GM12864 (cell line): ENCODE measurements at places on chromosomes 4 and X.

DNA sequence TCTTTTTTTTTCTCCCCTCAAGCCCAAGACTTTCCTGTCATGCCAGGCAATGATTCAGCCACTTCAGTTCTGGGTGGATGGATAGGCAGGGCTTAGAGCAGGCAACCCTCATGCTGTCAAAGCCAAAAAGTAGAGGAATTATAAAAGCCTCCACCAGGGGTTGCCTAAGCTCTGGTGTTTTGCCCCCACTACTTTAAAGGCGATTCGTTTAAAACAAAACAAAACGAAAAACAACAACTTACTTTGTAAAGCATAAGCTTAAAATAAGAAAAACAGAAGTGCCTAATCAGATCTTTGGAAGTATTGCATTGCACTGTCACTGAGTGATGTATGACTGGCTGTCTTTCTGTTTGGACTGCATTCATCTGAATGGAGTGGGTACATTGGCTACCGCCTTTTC, 5.3 kb upstream of the IDS start:
- DNase-seq: no peak

DNA sequence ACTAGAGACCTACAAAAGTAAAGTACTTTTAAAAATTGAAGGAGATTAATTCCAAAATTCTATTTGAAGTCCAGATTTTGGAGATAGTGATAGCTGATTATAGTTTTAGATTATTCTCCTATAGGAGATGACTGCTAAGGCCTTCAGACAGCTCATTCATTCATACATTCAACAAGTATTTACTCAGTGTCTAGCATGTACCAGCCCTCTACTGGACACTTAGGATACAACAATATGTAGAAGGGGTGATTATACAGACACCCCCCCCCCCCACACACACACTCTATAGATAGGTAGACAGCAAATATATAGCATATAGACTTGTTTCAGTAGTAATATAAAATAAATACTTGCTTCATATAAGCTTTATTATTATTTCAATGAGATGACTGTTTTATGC, 60.4 kb upstream of the TAF9B start:
- peak; percentile 0 for DNase-seq

- no peak for DNase-seq
These were observed 131.4 kb downstream of the PTTG2 start for GRCh38 chr4:38091636-38092035.

DNA sequence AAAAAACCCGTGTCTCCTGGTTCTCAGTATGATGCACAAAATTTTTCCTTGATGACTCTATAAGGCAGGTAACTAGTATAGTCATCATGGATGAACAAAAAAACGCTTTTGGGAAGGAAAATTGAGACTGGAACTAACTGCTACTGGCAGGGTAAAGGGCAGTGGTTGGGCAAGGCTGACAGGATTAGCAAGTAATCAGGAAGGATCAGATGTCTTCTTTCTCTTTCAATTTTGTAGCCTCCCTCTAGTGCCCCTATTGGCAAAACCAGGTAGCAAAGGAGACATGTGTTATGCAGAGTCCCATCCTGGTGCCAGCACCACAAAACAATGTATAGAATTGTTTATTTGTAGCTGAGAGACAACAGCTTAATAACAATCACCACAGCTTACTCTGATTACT, 12.8 kb upstream of the SLITRK4 start:
- DNase-seq: no peak

GRCh38 chr4:155430895-155431795, 54.4 kb upstream of the MAP9 start:
- DNase-seq: no peak

DNA sequence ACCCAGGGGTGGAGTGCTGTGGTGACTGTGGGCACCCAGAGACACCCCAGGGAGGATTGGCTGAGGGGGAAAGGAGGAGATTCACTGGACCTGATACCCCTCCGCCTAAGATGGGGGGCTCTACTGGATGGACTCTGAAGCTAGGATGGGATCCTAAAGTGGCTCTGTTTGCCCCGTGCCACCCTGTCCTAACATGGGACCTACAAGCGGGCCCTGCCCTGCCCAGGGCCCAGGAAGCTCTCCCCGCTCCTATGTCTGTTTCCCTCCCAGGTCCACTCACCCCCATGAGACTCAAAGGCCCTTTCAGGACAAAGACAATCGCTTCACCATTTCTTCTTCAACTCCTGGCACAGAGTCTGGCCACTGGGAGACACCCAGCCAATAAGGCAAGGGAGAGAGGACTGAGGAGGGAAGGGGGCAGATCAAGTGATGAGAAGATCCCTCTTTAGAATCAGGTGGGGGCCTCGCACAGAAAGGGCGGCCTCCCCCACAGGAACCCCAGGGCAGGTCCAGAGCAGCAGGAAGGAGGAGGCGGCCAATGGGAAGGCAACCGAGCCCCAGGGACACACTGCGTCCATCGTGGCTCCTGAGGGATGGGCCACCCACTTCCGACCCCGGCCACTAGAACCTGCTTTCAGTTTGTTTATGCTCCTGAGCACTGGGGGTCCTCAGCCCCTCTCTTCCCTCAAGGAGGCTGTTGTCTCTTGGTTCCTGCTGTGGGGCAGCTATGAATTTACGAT, 155.4 kb downstream of the AFAP1 start:
- DNase-seq: no peak

DNA sequence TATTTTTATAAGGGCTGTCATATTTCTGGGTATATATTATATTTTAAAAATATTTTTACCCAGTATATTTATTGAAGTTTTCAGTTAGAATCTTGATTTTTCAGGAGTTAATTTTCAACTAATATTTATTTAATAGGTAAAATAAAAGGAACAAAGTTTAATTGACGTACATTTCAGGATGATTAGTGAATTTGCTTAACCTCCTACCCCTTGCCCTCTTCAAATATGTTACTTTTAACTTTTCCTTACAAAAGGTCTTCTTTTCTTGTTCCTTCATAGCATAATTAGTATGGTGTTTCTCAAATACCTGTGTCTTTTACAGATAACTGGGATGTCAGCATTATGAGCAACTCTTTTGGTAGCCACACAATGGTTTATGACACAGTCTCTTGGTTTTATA, 24.8 kb upstream of the MSMO1 start:
- no peak for DNase-seq

GRCh38 chrX:1394731-1395501, 3.0 kb upstream of the SLC25A6 start:
- no peak for DNase-seq

GRCh38 chr4:118994030-118994429, 105.4 kb downstream of the SYNPO2 start:
- DNase-seq: no peak

DNA sequence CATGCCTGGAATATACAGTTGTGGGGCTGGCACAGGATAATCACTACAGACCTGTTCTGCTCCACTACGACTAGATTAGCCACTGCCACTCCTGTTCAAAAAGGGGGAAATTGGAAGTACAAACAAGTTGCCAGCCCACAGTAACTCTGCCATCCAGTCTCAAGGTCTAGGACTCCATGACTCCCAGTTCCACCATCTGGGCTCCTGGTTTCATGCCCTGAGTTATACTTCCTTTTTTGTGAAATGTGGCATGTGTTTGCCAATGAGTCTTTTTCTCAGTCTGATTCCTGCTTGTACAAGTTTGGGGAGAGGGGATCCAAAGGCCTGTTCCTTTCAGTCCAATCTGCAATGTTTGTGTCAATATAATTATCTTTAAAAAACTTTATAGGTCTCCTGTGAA, 1.0 kb upstream of the BLOC1S4 start:
- no peak for DNase-seq

- DNase-seq: no peak
These were observed 162.1 kb downstream of the CBR4 start for GRCh38 chr4:168847771-168848502.

- no peak for DNase-seq
These were observed 66.0 kb downstream of the FBXO8 start for GRCh38 chr4:174217273-174218126.

DNA sequence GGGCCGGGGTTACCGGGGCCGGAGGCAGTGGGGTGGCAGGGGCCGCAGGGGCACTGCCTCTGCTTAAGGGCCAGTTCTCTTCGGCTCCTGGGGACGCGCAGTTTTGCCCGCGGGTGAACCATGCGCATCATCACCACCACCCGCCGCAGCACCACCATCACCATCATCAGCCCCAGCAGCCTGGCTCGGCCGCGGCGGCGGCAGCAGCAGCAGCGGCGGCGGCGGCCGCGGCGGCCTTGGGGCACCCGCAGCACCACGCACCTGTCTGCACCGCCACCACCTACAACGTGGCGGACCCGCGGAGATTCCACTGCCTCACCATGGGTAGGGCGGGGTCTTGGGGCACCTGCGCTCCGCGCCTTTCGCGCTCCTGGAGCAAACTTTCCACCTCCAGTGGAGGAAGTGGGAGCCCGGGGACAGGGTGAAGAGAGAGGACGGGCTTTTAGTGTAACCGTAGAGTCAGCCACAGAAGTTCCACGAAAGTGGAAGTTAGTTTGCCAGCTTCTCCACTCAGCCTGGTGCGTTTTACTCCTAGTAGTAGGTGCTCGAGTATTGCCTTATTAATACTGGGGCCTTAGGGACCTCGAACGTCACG, 729 bp downstream of the GSX2 start:
- no peak for DNase-seq

DNA sequence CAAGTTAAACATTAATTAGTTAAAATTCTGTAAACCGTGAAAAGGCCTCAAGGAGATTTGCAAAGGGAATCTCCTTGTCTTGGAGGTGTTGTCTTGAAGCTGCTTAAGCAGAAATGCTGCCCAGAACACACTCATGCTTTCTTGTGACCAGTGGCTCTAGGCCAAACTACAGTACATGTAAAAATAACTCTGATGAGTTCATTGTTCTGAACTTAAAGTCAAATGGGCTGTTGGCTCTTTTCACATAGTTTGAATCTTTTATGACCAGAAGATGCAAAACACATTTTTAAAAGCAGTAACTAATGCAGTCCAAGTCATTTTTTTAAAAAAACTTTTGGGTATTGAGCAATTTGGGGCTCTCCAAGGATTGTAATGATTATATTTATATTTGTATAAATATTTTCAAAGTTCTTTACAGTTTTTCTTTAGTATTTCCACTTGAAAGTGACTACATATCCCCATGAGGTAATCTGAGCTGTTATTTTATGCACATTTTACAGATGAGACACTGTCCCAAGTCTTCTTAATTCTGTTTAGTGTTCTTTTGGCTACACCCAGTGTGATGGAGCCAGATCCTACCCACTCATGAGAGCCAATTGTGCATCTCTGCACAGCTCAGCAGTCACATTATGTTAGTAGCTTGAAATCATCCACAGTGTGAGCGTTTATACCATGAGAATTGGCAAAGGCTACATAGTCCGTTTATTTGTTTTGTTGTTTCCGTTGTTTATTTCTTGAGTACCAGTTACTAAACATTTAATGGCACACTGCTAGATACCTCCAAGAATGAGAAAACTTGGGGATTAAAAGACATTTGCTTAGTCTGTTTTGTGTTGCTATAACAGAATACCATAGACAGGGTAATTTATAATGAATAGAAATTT, 112.8 kb upstream of the ATXN3L start:
- no peak for DNase-seq

DNA sequence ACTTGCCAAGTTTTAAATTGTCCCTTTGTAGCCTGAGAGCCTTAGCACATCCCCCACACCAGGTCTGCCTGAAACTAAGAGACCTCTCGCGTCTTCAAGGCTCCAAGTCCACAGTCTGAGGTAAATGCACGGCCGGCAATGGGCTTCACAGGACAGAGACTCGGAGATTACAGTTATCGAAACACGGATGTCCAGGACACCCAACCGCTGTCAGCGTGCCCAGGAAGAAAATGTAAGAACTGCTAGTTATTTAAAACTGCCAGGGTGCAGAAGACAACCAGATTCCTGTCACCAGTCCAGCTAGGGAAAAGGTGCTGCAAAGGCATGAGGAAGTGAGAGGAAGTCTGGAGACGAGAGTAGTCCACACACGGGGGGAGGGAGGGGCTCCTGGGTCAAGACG, 28.9 kb downstream of the ZNF827 start:
- no peak for DNase-seq

- no peak for DNase-seq
These were observed 1559.6 kb upstream of the IGFBP7 start for GRCh38 chr4:58669783-58670182.

DNA sequence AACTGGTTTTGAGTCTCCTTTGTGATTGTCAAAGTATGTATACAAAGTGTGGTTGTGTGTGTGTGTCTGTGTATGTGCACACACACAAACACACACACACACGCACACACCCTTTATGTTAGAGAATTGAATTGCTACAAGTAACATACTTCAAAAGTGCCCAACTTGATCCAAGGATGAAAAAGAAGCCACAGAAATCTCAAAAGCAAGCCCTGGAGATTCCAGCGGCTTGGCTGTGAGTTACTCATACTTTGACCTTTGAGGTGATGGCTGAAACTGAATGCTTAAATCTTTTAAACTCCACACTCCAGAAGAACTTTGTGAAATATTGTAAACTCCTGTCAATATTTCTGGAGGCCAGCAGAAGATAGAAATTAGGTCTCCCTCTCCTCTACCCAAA, 168.4 kb upstream of the NRK start:
- no peak for DNase-seq

GRCh38 chrX:17192106-17192505, 182.9 kb upstream of the NHS start:
- no peak for DNase-seq

GRCh38 chr4:99759988-99760387, 56.6 kb upstream of the DAPP1 start:
- DNase-seq: no peak
